Stimulated activated CD8-positive, alpha-beta memory T cell treated with anti-CD3 and anti-CD28 coated beads, Interleukin-15, amount 100 ng/mL, for 4 hours (primary cell): ENCODE measurements at places on chromosomes 7 and 10.
A peak's percentile ranks its signal among the peaks of the same experiment; 100 is the strongest.

- no peak for DNase-seq
These were observed 16.1 kb upstream of the DMBT1 start for GRCh38 chr10:122544493-122544892.

DNA sequence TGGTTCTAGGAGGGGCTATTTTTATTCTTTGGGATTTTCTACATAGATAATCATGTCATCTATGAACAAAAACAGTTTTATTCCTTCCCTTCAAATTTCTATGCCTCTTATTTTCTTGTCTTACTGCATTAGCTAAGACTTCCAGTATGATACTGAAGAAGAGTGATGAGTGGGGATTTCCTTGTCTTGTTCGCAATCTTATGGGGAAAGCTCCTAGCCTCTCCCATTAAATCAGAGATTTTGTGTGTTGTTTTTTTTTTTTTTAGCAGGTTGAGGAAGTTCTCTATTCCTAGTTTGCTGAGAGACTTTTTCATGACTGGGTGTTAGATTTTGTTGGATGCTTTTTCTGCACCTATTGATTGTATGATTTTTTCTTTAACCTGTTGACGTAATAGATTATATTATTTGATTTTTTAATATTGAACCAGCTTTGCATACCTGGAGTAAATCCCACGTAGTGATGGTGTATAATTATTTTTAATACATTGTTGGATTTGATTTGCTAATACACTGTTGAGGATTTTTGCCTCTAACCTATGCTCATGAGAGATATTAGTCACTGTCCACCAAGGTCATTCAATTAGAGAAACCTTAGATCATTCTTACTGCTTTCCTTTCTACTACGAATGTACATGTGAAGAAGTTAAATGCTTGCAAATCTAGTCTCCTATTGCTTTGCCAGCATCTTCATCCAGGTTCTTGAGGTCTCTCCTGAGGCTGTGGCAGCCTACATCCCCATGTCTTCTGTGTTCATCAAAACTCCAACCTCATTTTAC, 6.5 kb downstream of the ATP5F1C start:
- DNase-seq, result no peak

DNA sequence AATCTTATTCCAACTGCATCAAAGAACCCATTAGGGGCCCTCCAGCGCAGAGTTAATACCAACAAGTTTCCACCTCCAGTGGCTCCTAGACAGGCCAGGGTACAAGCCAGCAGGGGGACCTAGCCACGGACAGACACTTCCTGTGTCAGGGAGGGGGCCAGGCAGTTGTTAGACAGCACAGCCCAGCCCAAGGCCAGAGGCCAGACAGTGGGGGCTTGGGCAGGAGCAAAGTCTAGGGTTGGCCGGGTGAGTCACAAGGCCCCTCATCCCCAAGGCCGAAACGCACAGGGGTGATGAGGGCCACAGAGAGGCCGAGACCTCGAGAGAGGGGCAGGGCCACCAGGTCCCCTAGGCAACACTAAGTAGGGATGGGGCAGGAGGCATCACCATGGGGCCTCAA, 19.3 kb upstream of the OPTN start:
- no peak for DNase-seq

GRCh38 chr7:3914051-3914775, 613.2 kb downstream of the SDK1 start:
- no peak for DNase-seq

DNA sequence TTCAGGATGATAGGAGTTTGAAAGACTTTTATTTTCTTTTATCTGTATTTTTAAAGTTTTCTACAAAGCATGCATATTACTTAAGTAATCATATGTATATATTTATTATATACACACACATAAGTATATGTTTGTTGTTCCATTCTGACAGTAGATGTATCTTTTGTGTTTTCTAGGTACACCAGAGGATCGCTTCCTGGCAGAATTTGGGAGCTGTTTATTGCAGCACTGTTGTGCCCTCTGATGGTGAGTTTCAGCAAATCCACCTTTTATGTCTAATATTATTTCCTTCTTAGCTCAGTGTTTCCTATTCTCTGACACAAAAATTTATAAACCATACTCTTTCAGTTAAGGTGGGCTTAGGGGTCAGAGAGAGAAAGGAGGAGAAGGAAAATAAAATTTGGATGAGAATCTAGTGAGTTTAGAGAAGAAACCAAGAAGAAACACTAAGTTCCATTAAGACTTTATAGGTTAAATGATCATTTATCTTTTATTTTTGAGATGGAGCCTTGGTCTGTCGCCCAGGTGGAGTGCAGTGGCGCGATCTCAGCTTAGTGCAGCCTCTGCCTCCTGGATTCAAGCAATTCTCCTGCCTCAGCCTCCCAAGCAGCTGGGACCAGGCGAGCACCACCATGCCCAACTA, 59.2 kb upstream of the OIT3 start:
- DNase-seq, result no peak

DNA sequence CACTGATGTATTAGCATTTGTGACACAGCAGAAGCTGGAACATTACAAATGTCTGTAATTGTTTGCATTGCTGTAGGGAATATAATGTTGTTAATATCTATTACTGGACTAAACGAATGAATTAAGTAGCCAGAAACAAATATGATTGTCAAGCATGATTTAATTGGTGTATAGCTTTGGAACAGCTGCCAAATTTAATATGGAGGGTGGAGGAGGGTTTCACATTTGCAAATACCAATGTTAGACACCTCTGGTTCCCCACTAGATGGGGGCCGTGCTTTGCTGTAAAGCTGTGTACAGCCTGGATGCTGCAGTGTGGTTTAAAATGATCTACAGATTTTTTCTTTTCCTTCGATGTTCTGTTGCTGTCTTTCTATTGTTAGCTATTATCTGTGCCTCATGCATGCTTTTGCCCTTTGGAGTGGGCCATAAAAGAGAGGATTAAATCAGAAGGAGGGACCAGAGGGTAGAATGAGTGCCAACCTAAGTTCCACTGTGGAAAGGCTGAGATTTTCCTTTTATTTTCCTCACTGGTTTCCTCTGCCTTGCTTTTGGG, 23.1 kb downstream of the DNAJB9 start:
- DNase-seq, result no peak

- peak; percentile 52 for DNase-seq
These were observed 126.5 kb downstream of the FAM107B start for GRCh38 chr10:14648005-14648765.

DNA sequence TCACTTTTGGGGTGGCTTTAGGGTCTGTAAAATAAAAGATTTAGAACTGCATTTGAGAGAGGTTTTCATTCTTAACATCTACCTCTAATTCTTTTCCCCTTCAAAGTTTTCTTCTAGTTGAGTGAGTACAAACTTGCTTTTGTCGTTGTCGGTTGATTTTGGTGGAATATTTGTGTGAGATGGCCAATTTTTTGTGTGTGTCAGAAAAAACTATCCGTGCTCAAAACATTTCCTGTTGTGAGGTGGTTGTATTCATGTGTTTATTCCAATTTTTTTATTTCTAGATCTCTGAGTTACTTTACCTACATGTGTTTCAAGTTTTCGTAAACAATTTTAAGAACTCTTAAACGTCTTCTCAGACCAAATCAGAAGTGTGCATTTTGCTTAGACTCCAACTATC, 1.6 kb downstream of the AHR start:
- DNase-seq, result no peak

DNA sequence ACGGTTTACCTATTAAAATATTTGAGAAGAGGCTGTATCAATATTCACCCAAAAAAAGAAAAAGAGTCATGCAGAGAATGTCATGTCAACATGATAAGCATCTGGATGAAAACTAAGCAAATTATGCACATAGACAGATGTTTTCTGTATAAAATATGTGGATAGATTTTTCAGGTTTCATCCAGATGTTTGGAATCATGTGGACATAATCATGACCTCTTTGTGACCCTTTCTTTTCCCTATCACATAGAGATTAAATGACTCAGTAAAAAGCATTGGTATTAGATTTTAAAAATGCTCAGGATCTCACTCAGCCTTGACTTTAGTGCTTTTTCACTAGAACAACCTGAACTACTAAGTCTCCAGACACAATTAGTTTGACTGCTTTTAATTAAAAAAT, 90.0 kb downstream of the FOXP2 start:
- no peak for DNase-seq

DNA sequence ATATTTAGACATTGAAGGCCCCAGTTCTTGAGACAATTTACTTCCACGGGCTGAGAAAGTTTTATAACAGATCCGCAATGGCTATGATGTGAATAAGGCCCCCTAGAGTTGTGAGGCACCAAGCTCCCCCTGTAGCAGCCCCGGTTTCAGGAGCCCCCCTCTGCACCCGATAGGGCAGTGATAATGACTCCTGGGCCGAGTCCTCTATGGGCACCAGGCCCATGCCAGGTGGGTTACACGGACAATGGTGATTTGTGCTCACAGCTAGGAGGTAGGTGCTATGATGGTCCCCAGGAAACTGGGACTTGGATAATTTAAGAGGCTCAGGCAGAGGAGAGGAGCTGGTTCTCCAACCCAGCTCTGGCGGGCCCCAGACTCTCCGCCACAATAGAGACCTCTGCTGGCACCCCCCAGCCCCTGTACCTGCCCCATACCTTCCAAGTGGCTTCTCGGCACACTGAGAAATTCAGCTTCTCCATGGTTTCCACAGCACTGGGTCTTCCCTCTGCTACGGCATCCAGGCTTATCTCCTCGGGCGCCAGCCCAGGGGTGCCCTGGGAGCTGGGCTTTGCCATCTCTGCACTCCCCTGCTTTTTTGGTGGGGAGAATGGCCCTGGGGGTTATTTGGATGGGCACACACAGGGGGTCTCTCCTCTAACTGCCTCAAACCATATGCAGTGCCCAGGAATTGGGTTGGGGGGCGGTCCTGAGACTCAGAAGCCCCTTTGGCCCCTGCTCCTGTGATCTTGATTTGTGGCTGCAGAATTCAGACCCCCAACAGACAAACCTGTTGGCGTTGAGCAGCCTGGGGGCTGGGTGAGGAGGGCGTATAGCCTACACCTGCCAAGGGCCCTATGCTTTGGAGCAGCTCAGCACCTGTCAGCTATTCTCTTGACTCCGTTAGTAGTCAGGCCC, 12.2 kb upstream of the KCP start:
- DNase-seq, result no peak

- DNase-seq, result no peak
These were observed 83.0 kb upstream of the ADRB1 start for GRCh38 chr10:113960617-113961181.

- no peak for DNase-seq
These were observed 481.6 kb downstream of the SH2D4B start for GRCh38 chr10:81019029-81019890.
